ENCODE measurements at places on chromosomes 2 and 18.

GRCh38 chr2:20592106-20593071 is 58.5 kb downstream of the HS1BP3 start:
- no peak for DNase-seq

GRCh38 chr2:215528555-215528954 is 92.7 kb upstream of the FN1 start:
- DNase-seq: no peak

- peak; percentile 78 for DNase-seq
Measured at GRCh38 chr2:219252900-219253752, at the start of gene TUBA4B. TUBA4B (plus strand) TSS chr2:219253243; CDS start chr2:219253408, 165 bp downstream.

GRCh38 chr2:228227466-228227865 is 46.0 kb upstream of the SPHKAP start:
- no peak for DNase-seq

GRCh38 chr2:112159454-112159921 is 21.3 kb downstream of the FBLN7 start:
- no peak for DNase-seq

GRCh38 chr2:172965433-172966212 is 110.0 kb upstream of the MAP3K20 start:
- DNase-seq: no peak

DNA sequence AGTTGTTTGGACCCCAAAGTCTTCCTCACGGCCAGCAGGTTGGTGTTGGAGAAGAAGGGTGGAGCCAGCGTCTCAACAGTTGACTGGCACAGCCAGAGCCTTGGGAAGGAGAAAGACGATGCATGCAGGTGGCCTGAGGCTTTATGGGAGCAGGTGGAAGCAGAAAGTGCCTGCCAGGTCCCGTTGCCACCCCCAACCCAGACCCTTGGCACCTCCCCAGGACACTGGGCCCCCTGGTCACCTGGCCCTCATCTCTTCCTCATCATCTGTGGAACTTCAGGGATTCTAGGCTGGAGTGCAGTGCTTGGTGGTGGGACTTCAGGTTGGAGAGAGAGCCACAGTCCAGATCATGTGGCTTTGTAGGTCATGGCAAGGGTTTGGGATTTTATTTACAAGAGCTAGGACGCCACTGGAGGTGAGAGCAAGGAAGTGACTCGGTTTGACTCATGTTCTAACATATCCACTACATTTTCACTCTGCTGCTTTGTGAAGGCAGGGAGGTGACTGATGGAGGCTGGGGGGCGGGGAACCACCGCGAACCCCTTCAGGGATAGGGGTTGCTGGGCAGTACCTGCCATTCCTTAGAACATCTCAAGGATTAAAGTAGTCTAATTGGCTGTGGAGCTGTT is 62.5 kb upstream of the B3GNT7 start:
- DNase-seq: no peak

DNA sequence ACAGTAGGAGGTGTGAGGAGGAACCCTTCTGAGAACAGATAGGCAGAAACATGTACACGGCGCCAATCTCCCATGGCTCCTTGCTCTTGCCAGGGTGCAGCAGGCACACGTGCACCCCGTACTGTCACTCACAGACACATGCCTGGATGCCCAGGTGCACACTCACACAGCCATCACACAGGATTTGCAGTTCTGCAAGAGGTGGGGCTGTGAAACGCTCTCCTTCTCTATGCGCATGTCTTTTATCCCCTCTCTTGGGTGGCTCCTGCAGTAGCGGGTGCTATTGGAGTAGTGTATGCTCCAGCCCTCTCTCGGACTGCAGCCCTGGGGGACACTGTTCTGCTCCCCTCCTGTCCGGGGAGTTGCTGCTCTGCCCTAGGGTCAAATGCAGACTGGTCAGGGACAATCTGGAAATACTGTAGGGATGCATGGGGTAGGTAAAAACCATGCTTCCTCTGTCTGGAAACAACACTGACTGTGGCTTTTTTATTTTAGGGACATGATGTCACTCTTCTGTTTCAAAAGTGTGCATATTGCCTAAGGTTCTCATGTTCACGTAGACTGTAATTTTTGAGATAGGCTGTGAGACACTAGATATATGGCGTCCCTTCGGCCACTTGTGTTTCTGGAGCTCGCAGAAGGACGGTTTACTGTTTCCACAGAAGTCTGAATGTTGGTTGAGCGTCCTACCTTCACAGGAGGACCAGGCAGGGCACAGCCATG is 118.5 kb downstream of the PRKCE start:
- no peak for DNase-seq

- DNase-seq: no peak
Measured at GRCh38 chr18:13516855-13517254, 209.5 kb downstream of the FAM210A start.

- no peak for DNase-seq
Measured at GRCh38 chr18:427005-427404, 73.5 kb downstream of the COLEC12 start.

GRCh38 chr2:9380702-9381628 is 42.4 kb downstream of the ITGB1BP1 start:
- no peak for DNase-seq

DNA sequence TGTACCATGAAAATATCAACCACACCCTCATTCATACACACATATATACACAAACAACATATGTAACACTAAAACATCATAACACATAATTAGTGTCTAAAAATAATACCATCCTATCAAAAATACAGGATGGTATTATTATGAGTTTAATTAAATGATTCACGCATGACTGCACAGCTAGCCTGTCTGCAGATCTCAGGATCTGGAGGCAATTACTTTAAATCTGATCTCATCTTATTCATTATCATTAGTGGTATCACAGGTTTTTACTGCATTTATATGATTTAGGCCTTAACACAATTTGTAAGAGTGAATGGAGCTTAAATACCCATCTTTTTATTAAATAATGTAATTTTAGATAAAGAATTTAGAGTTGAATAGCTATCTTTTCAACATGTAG is 443.4 kb upstream of the LINC00305 start:
- no peak for DNase-seq

GRCh38 chr2:138960191-138960590 is 180.0 kb upstream of the NXPH2 start:
- no peak for DNase-seq

DNA sequence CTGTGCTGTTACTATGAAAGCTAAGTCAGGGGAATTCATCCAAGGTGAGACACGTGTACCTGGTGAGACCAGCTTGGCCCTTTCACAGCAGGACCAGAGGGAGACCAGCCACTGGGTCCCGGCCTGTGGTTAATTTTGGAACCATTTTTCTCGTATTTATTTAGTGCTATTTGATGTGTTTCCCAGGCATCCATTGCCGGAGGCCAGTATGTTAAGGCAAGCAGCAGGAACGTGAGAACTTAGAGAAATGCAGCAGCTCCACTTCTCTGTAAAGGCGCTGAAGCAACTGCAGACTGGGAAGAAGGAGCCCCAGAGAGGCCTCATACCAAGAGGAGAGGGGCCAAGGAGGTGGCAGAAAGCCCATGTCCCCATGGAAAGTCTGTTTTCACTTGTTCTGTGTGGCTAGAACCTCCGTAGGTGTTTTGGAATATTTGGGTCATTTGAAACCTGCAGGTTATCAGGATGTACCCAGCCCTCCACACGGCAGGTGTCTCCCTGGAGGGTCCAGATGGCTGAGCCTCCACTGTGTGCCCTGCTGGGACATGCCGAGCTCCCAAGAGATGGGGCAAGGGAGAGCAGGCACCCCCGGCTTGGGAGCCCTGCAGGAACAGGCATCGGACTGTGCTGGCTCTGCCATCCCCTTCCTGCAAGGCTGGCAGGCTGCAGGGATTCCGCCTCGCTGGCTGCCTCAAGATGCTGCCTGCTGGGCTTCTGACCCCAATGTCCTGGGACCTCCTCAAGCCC is 256.0 kb upstream of the RAB6C start:
- DNase-seq: no peak
